Activated CD4-positive, alpha-beta T cell treated with anti-CD3 and anti-CD28 coated beads, Interleukin-10, Interleukin-2, amounts not matched to agents 100 ng/mL and 50 ng/mL, durations not matched to agents 16 hours and 8 hours (primary cell): ENCODE measurements at places on chromosomes 5 and 9.

- no peak for DNase-seq
Measured at GRCh38 chr5:143547342-143547741, 143.9 kb upstream of the NR3C1 start.

DNA sequence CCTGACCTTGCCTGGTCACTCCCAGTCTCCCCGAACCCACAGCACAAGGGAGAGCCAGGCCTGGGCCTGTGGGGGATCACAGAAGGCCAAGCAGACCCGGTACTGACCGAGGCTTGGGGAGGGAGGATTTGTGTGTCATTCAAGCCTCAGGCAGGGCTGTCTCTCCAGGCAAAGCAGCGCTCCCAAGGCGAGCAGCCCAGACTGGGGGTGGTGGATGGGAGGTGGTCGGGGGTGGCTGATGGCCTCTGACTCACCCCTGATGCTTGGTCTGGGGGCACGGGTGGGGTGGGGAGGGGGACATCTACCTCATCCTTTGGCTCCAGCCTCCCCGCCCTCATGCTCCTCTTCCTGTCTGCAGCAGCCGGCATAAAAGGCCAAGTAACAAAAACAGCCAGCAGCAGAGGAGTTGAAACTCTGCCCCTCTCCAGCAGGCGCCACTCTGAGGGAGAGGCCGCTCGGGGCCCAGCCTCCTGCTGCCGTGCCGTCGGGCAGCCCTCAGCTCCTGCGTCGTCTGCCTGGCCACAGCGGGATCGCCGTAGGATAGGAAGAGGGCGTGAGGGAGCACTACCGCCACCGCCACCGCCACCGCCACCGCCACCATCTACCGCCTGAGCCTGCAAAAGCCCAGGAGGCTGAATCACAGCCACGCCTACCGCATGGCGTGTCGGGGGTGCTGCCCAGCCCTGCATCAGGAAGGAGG is 166.0 kb downstream of the OLFM1 start:
- no peak for DNase-seq

- DNase-seq: no peak
Measured at GRCh38 chr5:142619815-142620214, 66.1 kb downstream of the FGF1 start.

- no peak for DNase-seq
Measured at GRCh38 chr5:93120051-93120450, 461.0 kb downstream of the NR2F1-AS1 start.

DNA sequence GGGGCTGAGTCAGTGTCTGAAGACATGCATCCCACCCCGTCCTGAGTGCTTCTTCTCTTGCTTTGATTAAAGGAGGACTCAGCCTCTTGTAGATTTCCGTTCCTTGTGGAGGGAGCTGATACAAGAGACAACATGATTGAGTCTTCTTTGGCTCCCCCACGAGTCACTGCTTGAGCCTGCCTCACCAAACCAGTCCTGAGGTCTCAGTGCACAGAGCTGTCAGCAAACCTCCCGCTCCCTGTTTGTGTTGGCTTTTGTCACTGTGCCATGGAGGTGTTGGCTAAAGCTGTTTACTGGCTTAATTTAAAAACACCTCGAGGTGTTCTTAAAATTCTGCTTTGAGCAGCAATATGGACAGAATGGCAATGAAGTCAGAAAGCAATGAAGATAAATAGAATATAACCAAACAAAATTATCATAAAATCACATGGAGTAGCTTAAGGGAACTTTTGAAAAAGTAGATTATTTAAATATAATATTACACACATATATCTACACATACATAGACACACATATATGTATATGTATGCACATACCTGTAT is 234.1 kb upstream of the ANKRD55 start:
- no peak for DNase-seq

- DNase-seq: no peak
Measured at GRCh38 chr5:164581889-164582288, 1076.5 kb downstream of the MAT2B start.

DNA sequence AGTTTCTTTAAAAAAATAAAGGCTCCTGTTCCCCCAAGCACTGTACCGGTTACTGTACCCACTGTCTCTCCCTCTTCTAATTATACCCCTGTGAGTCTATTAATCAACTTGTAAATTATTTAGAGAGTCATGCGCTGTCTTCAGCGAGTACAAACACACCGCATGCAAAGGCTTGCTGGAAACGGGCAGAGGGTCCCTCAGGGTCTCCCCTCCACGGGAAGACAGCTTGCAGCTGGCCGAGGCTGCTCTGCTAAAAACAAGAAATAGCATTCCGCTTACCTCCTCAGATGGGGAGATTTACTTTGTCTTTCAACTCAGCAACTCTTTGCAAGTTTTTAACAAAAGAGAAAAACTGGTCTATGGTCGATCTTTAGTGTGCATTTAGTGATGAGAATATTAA is 71.8 kb downstream of the AK8 start:
- no peak for DNase-seq

DNA sequence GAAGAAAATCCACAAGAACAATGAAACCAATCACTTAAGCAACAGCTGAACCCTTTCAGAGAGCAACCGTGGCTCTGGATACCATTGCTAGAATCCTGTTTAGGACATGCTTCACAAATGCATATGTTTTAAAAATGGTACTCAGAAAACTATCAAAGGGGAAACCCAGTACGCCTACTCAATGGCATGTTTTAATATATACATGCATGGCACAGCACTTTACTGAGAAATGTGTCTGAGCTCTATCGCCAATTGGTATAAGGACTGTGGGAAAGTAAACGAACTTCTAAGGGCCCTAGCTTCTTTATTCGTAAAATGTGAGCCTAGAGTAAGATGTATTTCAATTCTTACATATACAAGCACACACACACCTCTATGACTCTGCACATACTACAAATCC is 72.3 kb downstream of the PTBP3 start:
- DNase-seq: no peak

DNA sequence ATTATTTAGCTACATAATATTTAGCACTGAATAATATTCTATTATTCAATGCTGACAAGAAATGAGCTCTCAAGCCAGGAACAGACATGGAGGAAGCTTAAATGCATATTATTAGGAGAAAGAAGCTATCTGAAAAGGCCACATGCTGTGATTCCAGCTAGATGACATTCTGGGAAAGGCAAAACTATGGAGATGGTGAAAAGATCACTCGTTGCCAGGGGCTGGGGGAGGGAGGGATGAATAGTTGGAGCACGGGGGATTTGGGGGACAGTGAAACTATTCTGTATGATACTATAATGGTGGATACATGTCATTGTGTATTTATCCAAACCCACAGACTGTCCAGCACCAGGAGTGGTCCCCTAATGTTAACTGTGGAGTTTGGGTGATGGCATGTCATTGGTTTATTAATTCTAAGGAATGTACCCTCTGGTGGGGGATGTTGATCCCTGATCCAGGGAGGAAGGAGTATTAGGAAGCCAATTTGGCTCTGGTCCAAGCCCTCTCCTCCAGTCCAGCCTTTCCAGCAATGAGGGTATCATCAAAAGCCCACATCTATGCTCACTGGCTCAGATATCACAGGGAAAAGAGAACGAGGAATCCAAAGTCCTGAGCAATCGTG is 162.5 kb downstream of the COL23A1 start:
- no peak for DNase-seq

- DNase-seq: peak; percentile 27
Measured at GRCh38 chr9:121222524-121223171, 21.0 kb upstream of the RAB14 start.

DNA sequence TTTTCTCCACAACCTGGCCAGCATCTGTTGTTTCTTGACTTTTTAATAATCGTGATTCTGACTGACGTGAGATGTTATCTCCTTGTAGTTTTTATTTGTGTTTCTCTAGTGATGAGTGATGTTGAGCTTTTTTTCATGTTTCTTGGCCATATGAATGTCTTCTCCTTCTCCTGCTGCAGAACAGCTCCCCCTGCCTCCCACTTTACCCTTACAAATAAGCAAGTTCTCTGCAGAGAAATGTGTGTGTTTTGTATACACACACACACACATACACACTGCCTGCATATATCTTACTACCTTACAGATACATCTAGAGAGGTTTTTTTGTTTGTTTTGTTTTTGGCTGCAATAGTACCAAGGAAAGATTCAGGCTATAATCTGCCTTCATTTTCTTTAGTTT is 88.7 kb upstream of the PHF24 start:
- DNase-seq: no peak

- DNase-seq: no peak
Measured at GRCh38 chr9:4170231-4170630, 129.6 kb downstream of the GLIS3 start.

GRCh38 chr9:134460206-134460605 is 134.0 kb downstream of the RXRA start:
- DNase-seq: no peak

- DNase-seq: no peak
Measured at GRCh38 chr5:474840-475661, 32.1 kb downstream of the EXOC3 start.

DNA sequence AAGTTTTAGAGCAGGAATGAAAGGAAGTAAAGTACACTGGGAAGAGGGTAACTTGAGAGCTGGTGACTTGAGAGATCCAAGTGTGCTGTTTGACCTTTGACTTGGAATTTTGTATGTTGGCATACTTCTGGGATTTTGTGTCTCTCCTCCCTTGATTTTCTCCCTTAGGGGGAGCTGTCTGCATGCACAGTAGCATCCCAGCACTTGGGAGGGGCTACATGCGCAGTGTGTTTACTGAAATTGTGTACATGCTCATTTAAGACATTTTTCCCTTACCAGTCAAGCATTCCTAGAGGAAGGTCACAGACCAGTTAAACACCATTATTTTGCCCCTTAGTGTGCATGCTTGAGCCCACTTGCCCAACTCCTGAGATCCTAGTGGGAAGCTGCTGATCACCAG is 120.1 kb downstream of the ZNF622 start:
- no peak for DNase-seq

DNA sequence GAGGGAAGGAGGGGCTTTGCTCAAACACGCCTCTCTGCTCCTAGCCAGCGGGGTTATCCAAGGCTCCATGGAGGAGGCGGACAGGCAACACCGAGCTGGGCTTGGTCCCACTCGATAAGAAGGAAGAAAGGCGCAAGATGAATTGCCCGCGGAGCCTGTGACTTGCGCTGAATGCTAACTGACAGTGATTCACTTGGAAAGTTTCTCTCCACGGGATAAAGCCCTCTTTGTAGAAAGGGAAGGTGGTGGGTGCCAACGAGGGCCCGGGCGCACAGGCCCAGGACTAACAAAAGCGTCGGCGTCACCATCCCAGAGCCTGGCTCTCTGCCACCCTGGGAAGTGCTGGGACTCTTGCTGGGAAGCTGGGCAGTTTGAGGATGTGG is 76.0 kb downstream of the VAV2 start:
- no peak for DNase-seq

DNA sequence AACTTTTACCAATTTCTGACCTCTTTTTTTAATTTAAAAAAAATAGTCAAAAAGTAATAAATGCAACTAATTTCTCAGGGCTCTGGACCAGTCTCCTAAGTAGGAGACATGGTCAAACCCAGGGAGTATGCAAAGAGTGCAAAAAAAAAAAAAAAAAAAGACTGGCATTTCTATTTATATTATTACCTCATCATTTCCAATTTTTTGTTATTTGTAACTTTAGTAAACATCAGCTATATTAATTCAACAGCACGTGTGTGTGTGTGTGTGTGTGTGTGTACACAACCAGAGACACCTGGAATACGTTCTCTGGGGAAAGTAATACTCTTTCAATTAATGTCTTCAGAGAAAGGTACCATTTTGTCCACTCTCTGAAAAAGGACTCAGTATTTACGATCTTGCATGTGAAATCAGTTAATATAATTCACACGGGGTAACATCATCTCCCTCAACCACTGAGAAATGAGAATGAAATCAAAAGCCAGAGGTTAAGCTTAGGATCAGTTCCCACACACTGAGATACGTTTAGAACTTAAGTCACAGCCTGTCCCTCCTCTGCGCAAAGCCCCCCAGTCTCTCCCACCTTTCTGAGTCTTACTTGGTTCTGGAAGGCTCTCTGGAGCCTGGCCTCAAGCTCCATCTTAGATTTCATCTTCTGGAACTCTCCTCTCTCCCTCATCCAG is 21.9 kb downstream of the ZNF608 start:
- DNase-seq: no peak

DNA sequence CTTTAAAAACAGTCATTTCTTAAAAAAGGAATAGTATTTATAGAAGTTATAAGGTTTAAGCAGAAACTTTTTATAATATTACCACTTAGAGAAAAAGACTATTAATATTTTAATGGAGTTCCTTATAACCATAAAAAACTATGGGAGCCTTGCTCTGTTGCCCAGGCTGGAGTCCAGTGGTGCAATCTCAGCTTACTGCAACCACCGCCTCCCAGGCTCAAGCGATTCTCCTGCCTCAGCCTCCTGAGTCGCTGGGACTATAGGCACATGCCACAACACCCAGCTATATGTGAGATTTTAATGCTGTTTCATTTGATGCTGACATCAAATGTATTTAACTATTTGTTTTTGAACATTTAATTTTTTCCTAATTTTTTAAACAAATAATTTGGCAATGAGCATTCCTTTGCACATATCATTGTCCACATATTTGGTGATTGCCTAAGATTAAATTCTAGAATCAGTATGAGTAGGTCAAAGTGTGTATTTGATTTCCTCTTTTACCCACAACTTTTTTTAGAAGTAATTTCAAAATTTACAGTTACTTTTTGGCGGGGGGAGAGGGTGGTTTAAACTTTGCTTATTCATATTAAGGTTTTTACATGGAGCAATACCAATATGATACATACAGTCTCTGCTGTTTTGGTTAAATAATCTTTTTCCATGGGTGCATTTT is 235.5 kb downstream of the ARHGEF28 start:
- DNase-seq: no peak

GRCh38 chr5:104733063-104733669 is 1170.6 kb upstream of the NUDT12 start:
- DNase-seq: no peak

DNA sequence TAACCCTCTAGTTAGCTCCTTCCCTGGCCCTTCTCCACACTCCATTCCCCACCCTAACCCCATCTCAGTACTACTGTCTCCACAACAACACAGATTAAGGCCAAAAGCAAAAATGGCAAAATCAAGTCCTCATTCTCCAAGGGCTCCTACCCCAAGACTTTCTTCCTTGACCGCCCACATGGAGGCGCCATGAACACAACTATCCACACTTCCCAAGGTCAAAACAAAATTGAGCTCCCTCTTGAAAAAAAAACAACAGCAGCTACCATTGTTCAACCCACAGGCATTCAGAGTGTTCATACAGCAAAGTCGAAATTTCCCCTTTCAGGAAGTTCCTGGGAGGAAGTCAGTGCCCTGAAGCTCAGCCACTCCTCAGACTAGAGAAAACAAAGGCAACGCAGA is 54.4 kb downstream of the GNAQ start:
- peak; percentile 58 for DNase-seq

- DNase-seq: no peak
Measured at GRCh38 chr5:111739416-111739815, 17.6 kb downstream of the NREP start.

- no peak for DNase-seq
Measured at GRCh38 chr5:8408258-8408657, 539.3 kb downstream of the MTRR start.
